ENCODE measurements at places on chromosomes 5 and 9.

GRCh38 chr5:179749857-179750508 lies 17.4 kb downstream of the MAML1 start:
- no peak for DNase-seq

DNA sequence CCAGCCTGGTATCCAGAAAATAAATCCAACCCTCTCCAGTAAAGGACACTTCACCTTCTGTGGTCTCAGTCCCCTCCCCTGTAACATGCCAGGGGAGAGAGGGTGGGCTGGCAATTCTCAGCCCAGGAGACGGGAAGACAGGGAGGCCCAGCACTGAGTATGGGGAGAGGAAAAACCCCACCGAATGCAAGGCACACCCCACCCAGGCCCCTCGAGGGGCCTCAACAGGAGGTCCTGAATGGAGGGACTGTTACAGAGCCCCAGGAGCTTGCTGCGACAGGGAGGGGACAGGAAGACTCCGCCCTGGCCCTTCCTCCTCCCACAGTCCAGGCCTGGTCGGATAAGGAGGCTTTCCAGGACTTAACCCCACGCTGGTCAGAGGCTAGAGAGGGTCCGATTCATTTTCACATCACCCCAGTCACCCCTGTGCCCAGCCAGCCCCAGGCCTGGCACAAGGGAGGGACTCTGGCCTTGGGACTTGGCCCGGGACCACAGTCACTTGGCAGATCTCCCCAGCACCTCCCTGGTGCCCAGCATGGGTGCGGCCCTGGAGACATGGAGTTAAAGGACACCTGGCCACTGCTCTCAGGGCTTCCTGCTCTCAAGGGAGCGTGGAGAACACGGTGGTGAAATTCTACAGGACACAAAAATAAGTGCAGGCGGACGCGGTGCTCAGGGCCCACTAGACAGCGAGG lies 44.9 kb upstream of the STXBP1 start:
- DNase-seq, result peak; percentile 71

GRCh38 chr9:133683586-133684120 lies 47.5 kb downstream of the DBH start:
- DNase-seq, result no peak

- DNase-seq, result peak; percentile 74
Observed at GRCh38 chr9:16241231-16241630, 629.2 kb downstream of the BNC2 start.

DNA sequence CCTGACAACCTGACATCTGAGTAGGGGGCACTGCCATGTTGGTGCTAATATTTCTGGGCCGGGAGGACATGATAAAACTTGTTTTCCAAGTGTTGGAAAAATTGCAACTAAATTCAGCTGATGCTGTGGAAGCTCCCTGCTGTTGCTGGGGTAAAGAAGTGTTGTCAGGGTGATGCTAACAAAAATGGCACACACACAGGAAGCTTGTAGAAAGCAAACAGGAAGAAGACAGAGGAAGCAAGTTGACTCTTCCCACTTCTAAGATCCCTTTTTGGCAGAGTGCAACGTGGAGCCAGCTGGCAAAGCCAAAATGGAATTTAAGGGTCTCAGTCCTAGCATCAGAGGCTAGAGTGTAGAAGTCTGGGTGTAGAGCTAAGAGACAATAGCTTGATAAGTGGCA lies 11.3 kb upstream of the RIOK2 start:
- DNase-seq, result no peak

DNA sequence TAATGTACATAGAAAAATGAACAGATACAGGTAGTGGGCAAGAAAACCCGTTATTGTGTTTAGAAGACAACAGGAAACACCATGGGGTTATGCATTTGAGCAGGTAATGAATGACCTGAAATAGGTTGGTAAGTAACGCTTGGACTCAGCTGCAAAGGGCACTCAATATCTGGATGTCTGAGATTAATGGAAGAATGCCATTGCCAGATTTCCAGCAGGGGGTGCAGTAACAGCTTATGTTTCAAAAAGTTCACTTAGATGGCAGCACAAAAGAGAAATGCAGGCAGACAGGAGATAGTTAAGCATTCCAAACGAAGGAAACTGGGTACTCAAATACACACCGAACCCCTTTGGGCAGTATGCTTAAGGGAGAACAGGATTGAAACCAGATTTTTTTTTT lies 285.5 kb upstream of the VLDLR start:
- peak; percentile 34 for DNase-seq

DNA sequence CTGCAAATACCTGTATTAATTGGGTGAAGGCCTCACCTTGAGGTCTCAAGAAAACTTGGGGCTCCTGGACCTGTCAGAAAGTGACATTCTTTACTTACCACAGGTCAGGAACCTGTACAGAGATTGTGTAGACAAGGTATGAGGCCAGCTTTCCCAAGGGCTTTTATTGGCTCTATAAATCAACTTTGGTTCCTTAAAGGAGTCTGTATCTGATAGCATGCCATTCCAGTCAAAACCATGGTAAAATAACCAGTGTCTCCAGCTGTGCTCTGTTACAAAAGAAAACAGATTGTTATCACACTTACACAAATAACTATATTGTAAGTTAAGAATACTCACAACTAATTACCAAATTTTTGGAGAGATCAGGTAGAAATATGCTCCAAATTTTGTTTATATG lies 64.5 kb downstream of the COL15A1 start:
- peak; percentile 46 for DNase-seq

DNA sequence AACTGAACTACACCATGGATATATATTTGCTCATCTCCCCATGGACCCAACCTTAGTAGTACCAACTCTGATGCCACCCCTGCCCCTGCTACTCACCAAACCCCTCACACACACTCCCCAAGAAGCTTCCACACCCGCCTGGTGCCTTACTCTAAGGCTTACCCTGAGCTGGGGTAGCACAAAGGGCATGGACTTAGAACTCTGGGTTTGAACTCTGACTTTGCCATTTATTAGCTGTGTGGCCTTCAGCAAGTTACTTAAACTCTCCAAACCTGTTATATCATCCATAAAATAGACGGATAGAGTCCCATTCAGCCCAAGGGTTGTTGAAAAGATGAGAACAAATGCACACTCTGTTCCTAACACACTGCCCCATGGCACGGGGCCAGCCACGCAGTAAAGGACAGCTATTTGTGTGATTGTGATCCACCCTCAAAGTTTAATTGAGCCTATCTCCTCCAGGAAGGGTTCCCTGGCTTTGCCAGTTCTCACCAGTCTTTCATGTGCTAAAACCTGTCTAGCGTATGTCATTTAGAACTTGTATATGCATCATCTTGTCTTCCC lies 111.0 kb downstream of the KLHL3 start:
- no peak for DNase-seq

All from M059J (cell line).